Epithelial cell of alveolus of lung (primary cell): ENCODE measurements at places on chromosomes 5 and 9. TPM values are rescaled to one million over a fixed set of nuclear protein-coding genes. Genes with fewer than 3 reads are reported as not detected.

The CEMIP2 gene
- 25.6 and 81.5 TPM in 2 replicates for total RNA-seq

The DHFR gene
- total RNA-seq: 24.1 and 36.1 TPM in 2 replicates

The TMEM232 gene
- 0.24 and 3.1 TPM in 2 replicates for total RNA-seq

The RNF224 gene
- total RNA-seq: not detected in 2 replicates

The SGTB gene
- 8.5 and 9.3 TPM in 2 replicates for total RNA-seq

The PCDHB4 gene
- under 0.01 TPM in 1 of 2 replicates, not detected in the other for total RNA-seq

The PAEP gene
- 0.65 TPM in 1 of 2 replicates, not detected in the other for total RNA-seq

The MARCOL gene
- total RNA-seq: not detected in 2 replicates

The MGAT4B gene
- total RNA-seq: 119 and 215 TPM in 2 replicates

The LRRC26 gene
- total RNA-seq: not detected in 2 replicates

The GARIN3 gene
- total RNA-seq: not detected in 2 replicates

The IL9 gene
- total RNA-seq: not detected in 2 replicates

The PTGDS gene
- total RNA-seq: 0.39 and 78.2 TPM in 2 replicates

The GPX3 gene
- total RNA-seq: 5.7 and 35.0 TPM in 2 replicates

The CDKN2A gene
- total RNA-seq: 0.64 and 8.3 TPM in 2 replicates

The TRIP13 gene
- 6.1 and 28.8 TPM in 2 replicates for total RNA-seq

The OR1B1 gene
- not detected in 2 replicates for total RNA-seq

The SAPCD2 gene
- 5.0 and 10.7 TPM in 2 replicates for total RNA-seq

The ANKRD34B gene
- total RNA-seq: 0.13 TPM in 1 of 2 replicates, not detected in the other

The ADAMTS6 gene
- 18.4 and 32.3 TPM in 2 replicates for total RNA-seq

The ARID3C gene
- total RNA-seq: 0.13 TPM in 1 of 2 replicates, not detected in the other

The SNAPC4 gene
- 6.1 and 7.3 TPM in 2 replicates for total RNA-seq

The LIFR gene
- 20.3 and 64.1 TPM in 2 replicates for total RNA-seq

The CCDC192 gene
- not detected in 2 replicates for total RNA-seq

The PCDHGA9 gene
- 1.4 and 7.8 TPM in 2 replicates for total RNA-seq

The STPG3 gene
- total RNA-seq: not detected in 2 replicates

The KIF12 gene
- total RNA-seq: under 0.01 TPM in 1 of 2 replicates, not detected in the other

The NME5 gene
- total RNA-seq: 1.4 and 1.7 TPM in 2 replicates

The CDKN2B gene
- total RNA-seq: 1.2 and 42.5 TPM in 2 replicates

The BSPRY gene
- 0.26 TPM in 1 of 2 replicates, not detected in the other for total RNA-seq

The ENTREP1 gene
- total RNA-seq: not detected in 2 replicates

The PLCXD3 gene
- total RNA-seq: under 0.01 and 0.64 TPM in 2 replicates

The CD72 gene
- 0.39 and 1.1 TPM in 2 replicates for total RNA-seq

The FRMD3 gene
- total RNA-seq: 0.13 and 1.3 TPM in 2 replicates

The FYB1 gene
- under 0.01 TPM in 1 of 2 replicates, not detected in the other for total RNA-seq

The ARSI gene
- 14.1 and 19.5 TPM in 2 replicates for total RNA-seq

The KCNT1 gene
- total RNA-seq: not detected in 2 replicates

The TNFSF8 gene
- total RNA-seq: not detected in 2 replicates

The ADGRD2 gene
- not detected in 2 replicates for total RNA-seq

The HTR1A gene
- total RNA-seq: not detected in 2 replicates

The ZFAND5 gene
- total RNA-seq: 70.7 and 104 TPM in 2 replicates

The FSD1L gene
- 1.3 and 1.6 TPM in 2 replicates for total RNA-seq

The PCDHGC4 gene
- 0.13 and 3.1 TPM in 2 replicates for total RNA-seq

The TTC23L gene
- total RNA-seq: not detected in 2 replicates

The BARX1 gene
- not detected in 2 replicates for total RNA-seq

The ZNG1C gene
- 6.9 and 7.2 TPM in 2 replicates for total RNA-seq

The KCTD16 gene
- 0.40 and 1.7 TPM in 2 replicates for total RNA-seq

The ARL14EPL gene
- 0.24 TPM in 1 of 2 replicates, not detected in the other for total RNA-seq

The ZDHHC11B gene
- not detected in 2 replicates for total RNA-seq

The OTP gene
- total RNA-seq: 0.24 TPM in 1 of 2 replicates, not detected in the other

The PHYHD1 gene
- total RNA-seq: 11.9 and 16.9 TPM in 2 replicates
